Left cardiac atrium (tissue), 4 donors: ENCODE measurements at places on chromosomes 5 and 9. TPM values are rescaled to one million over a fixed set of nuclear protein-coding genes. Genes with fewer than 3 reads are reported as not detected.

DAPK1 gene
- 21.7 TPM for total RNA-seq

GRCh38 chr5:138082033-138082432 is 1.8 kb upstream of the WNT8A start:
- DNase-seq: no peak

DNA sequence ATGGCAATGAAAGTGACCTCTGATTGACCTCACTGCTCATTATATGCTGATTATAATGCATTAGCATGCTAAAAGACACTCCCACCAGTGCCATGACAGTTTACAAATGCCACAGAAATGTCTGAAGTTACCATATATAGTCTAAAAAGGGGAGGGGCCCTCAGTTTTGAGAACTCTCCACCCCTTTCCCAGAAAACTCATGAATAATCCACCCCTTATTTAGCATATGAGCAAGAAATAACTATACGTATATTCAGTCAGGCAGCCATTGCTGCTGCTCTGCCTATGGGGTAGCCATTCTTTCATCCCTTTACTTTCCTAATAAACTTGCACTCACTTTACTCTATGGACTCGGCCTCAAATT is 163.1 kb downstream of the ESM1 start:
- no peak for DNase-seq

CREB3 gene
- 36.2 TPM for total RNA-seq

DNA sequence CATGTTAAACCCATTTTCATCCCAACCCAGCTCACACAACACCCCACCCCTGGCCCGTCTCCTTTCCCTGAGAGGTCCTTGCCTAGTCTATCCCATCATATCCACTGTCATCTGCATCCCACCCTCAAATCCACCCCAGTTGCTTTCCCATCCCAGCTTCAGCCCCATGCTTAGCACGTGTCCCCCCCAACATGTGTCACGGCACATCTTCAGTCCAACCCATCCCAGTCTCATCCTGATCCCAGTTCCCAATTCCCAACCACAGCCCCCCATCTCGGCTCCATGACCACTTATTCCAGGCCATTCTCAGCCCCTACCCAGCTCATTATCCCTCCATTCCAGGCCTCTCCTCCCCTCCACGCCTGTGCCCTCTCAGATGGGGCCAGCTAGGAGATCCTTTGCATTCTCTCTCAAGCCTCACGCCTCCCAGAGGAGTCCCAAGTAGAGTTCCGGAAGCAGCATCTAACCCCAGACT is 605 bp upstream of the DBN1 start:
- DNase-seq: no peak

TMEM8B gene
- 15.6 TPM for total RNA-seq

DNA sequence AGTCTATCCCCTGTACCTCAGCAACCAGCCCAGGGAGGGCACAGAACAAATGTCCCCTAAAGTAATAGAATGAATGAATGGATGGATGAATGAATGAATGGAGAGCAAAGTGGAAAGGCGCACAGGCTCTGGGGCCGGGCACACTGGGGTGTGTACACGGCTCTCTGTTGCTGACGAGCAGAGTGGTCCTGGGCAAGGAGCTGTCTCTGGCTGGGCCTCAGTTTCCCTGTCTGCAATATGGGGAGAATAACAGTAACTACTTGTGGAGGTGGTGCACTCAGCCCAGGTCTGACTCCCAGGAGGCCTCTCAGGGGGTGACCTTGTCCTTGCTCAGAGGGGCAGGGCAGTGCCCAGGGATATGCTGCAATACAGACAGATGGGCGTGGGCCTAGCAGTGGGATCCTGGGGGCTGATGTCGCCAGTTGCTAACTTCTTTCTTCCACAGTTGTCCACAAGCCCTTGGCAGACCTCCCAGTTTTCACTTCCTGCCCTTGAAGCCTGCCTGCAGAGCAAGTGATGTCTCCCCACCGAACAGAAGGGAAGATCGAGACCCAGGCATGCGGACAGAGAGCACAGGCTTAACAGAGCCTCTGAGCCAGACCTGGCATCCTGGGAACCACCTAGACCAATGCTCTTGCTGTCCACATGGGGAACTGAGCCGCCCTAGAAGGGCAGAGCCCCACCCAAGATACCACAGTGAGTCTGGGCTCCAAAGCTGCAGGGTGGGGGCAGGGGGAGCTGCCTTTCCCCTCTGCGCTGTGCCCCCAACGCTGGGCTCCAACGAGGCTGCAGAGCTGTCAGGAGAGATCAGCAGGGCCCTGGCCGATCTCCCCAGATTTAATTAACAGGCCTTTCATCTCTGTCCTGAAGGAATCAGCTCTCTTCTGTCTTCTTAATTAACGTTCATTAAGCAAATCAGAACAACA is 13.6 kb upstream of the LAMC3 start:
- no peak for DNase-seq

GRCh38 chr9:14932231-14932630 is 22.0 kb upstream of the FREM1 start:
- DNase-seq: no peak

DNA sequence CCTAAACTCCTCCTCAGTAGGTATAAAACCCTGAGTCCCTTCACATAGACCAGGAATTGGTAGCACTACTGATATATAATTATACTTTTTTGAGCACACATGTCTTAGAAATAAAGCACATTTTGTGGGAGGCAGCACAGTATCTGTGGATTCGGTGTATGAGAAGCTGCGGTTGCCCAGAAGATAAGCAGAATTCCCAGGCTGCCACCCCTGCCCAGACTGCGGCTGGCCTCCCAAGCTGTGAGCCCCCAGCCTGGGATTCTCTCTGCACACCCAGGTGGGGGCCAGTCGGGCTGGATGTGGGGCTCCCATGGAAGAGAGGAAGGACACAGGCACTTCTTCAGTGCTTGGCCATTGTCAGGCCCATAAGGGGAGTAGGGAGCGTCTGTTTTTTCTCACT is 25.6 kb upstream of the ANGPTL2 start:
- no peak for DNase-seq

DNA sequence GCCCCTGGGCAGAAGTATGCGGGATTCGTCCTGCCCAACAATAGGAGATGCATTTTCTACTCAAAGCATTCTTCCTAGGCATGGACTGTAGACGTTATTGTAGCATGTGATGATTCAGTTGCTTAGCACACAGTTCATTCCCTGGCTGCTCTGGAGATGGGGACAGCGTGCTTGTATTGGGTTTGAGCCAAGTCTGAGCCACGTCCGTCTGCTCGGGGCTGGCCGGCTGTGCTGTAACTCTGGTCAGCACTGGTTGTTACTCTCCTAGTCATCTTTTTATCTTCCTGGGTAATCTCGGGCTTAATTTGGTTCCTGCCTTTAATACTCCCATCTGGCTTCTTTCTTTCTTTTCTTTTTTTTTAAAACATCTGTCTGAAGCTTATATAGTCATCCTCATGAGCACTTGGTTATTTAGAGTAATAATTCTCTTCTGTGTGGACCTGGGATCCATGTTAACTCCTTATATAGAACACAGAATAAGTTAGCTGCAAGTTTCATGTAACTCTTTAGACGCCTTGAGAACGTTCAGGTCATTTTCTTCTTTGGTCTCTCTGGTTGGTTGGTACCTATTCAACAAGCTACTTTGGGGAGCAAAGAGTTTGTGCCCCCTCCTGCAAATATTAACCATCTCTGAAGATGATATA is 118.8 kb upstream of the RPS23 start:
- peak; percentile 85 for DNase-seq

- DNase-seq: no peak
Measured at GRCh38 chr9:123893831-123894460, 36.0 kb downstream of the DENND1A start.

DNA sequence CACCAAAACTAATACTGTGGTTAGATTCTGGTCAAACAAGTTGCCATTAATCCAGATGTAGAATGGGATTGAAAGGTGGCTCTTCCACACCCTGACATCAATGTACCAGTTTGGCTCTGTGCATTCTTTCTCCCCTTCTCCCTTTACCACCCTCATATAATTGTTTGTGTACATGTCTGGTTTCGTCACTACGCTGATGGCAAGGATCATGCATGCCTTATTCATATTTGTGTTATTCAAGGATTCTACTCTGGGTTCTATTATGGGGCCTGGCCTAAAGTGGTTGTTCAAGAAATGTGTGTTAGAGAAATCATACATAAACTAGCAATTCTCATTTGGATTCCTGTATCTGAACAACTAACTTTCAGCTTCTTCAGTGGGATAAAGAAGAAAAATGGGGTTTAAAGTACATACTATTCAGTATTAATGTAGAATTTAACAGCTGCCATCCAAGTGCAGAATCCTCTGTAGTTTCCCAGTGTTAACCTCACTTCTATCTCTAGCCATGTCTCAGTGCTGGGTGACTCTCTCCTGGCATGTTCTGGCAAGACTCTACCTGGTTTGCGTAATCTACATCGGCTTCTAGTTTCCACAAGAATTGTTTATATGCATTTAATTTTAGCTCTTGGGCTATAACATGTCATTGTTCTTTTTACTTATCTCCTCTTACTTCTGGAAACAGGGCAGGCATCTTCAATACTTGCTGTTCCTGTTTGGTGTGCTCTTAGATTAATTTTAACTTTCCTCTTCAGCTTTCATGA is 27.9 kb upstream of the CDKN2B start:
- no peak for DNase-seq

ADAMTS13 gene
- 2.3 TPM for total RNA-seq
